Breast epithelium (tissue), 4 donors: ENCODE measurements at places on chromosomes 6 and 20. TPM values are rescaled to one million over a fixed set of nuclear protein-coding genes. Genes with fewer than 3 reads are reported as not detected.

- no peaks in the 10 kb centered on the region for H3K27me3 ChIP-seq
- H3K4me3 ChIP-seq, result peak overlapping the region; percentile 59
- no peak for DNase-seq
- H3K27ac ChIP-seq, result peak overlapping the region; percentile 96
- no peaks in the 10 kb centered on the region for H3K36me3 ChIP-seq
These were observed 1.8 kb downstream of the GSTA4 start for GRCh38 chr6:52992980-52993920.

WFDC5 gene
- not detected for total RNA-seq

SIRPA gene
- total RNA-seq, result 42.3 TPM

GRCh38 chr20:51309128-51309527, 233.4 kb downstream of the NFATC2 start:
- DNase-seq, result no peak
- H3K4me3 ChIP-seq, result no peak overlapping the region
- H3K27me3 ChIP-seq, result no peaks in the 10 kb centered on the region
- H3K27ac ChIP-seq, result no peak overlapping the region
- H3K4me1 ChIP-seq, result no peaks in the 10 kb centered on the region

- no peak overlapping the region for H3K4me3 ChIP-seq
- no peaks in the 10 kb centered on the region for H3K27me3 ChIP-seq
- no peaks in the 10 kb centered on the region for H3K36me3 ChIP-seq
- H3K4me1 ChIP-seq, result no peaks in the 10 kb centered on the region
- DNase-seq, result no peak
These were observed 186.1 kb upstream of the SLC24A3 start for GRCh38 chr20:19026121-19026878.

DNA sequence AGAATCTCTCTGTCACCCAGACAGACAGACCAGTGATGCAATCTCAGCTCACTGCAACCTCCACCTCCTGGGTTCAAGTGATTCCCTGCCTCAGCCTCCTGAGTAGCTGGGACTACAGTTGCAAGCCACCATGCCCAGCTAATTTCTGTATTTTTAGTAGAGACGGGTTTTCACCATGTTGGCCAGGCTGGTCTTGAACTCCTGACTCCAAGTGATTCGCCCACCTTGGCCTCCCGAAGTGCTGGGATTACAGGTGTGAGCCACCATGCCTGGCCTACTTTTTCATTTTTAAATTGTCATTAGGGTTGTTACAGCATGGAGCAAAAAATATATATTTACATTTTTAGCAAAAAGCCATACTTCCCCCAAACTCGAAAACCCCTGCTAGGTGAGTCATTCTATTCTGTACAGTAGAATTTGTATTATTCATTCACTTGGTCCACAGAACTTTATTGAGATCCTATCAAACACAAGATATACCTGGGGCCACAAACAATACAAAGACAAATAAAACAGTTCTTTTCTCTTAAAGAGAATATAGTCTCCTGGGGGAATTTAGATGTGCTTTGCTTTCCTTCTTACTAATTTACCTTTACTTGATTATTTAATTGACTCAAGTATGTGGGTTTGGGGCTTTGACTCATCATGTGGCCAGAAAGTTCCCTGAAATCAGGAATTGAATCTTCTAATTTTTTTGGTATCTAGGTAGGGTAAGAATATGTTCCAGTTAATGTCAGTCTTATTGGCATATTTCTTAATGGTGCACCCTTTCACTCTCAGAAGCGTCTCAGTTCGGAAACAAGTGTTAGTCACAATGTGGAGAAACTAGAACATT, 16.6 kb upstream of the CCND3 start:
- no peaks in the 10 kb centered on the region for H3K4me1 ChIP-seq
- no peaks in the 10 kb centered on the region for H3K36me3 ChIP-seq
- no peaks in the 10 kb centered on the region for H3K27me3 ChIP-seq
- H3K27ac ChIP-seq, result no peak overlapping the region

GLP1R gene
- not detected for total RNA-seq

ADAM33 gene
- 39.5 TPM for total RNA-seq

ATP6V1G2 gene
- 1.8 TPM for total RNA-seq

DNA sequence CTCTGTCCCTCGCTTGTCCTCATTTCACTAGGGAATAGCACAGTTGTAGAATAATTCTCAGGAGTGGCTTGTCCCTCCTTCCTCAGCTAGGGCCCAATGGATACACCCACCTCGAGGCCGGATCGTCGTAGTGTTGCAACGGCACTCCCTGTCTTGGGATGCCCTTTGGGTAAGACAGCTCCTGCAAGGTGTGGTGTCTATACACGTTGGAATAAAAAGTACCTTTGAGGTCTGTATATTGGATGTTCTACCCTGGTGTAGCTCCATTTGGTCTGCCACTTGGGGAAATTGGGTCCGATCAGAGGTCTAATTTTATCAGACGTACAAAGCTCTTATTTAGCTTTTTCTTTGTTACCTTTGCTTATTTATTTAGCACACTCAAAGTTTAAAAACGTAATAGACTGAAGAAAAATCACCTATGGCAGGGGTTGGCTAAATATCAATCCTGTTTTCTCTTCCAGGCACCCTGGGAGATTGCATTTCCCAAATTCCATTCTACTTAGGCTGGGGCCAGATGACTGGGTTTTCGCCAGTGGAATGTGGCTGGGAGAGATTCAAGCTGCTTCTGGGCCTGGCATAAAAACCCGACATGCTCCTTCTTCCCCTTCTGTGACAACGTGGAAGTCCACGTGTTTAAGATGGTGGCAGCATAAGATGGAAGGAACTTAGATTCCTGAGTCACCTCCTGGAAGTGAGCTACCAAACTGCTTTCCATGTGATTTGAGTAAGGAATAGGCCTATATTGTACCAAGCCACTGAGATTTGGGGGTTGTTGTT, 82.3 kb upstream of the CD83 start:
- no peak overlapping the region for H3K27ac ChIP-seq
- no peaks in the 10 kb centered on the region for H3K36me3 ChIP-seq
- no peaks in the 10 kb centered on the region for H3K27me3 ChIP-seq
- no peak overlapping the region for H3K4me3 ChIP-seq

DNA sequence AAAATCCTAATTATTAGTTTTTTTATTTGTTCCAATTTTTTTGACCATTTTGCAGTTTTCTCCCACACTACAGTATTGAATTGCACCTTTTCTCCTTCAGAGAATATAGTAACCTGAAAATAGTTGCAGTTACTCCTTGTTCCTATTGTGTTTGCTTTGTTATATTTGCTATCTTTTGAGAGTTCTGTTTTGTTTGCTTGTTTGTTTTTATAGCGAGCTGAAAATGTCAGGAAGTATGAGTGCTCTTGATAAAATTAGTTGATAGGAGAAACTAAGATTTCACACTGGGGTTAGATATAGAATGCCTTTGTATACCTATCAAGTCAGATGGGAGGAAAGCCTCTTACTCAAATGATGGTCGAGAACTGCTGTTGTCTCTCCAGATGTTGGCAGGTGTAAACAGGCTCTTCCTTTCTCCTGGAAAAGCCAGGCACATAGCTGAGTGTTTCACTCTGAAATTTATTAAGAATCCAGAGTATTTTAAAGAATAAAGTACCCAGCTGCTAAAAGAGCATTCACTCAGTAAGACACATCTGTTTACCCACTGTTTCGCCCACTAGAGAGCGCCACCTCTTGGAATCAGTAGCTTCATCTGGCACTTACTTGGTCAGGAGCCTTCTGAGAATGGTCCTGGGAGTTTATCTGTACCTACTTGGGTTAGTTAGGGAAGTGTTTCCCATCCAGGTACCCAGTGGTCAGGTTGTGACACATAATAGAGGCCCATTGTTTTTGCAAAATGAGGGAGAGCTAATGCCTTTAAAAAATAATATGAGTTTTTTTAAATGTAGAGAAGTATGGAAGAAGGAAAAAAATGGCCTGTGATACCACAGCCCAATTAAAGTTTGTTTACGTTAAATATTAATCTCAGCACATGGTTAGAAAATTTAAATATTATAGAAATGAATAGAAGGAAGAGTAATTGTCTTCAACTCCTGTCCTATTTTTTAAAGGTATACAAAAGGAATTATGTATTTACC, 11.2 kb downstream of the NT5DC1 start:
- H3K27me3 ChIP-seq, result no peaks in the 10 kb centered on the region
- H3K4me1 ChIP-seq, result no peaks in the 10 kb centered on the region
- H3K4me3 ChIP-seq, result no peak overlapping the region
- no peak for DNase-seq

PRRT1 gene
- total RNA-seq, result 2.8 TPM

GRM4 gene
- total RNA-seq, result not detected

DNA sequence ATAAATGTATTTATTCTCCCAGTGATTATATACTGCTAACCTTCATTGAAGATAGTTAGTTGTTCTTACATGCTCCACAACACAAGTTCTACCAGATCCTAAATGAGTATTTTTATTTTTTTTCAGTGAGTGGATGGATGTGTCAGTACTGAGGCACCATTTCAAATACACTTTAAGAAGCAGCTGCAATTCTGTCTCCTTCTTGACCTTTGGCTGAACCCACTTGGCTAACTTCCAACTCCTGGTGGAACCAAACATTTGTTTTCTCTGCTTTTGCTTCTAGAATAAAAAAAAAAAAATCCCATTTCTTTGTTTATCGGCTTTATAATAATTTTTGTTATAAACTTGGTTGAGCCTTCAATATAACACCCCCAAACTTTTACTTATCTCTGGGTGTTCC, 458.3 kb upstream of the MAP3K7 start:
- no peak for DNase-seq
- no peak overlapping the region for H3K4me3 ChIP-seq
- H3K27ac ChIP-seq, result no peak overlapping the region
- no peaks in the 10 kb centered on the region for H3K4me1 ChIP-seq
- no peaks in the 10 kb centered on the region for H3K36me3 ChIP-seq

GRCh38 chr20:60104993-60105803, 147.0 kb downstream of the CDH26 start:
- H3K27me3 ChIP-seq, result no peaks in the 10 kb centered on the region
- no peak for DNase-seq
- H3K36me3 ChIP-seq, result no peaks in the 10 kb centered on the region
- no peak overlapping the region for H3K4me3 ChIP-seq
